Activated CD4-positive, alpha-beta memory T cell treated with anti-CD3 and anti-CD28 coated beads, Interleukin-2, amount 10 ng/mL, durations not matched to agents 7 days and 5 days (primary cell): ENCODE measurements at places on chromosomes 5 and 9. TPM values are rescaled to one million over a fixed set of nuclear protein-coding genes. Genes with fewer than 3 reads are reported as not detected.
A peak's percentile ranks its signal among the peaks of the same experiment; 100 is the strongest.

Gene OR13D1
- not detected for total RNA-seq

Gene NCS1
- 3.1 TPM for total RNA-seq

Gene EEIG1
- 218 TPM for total RNA-seq

Gene NIM1K
- 0.83 TPM for total RNA-seq

GRCh38 chr9:72352911-72353388 is 12.1 kb downstream of the ZFAND5 start:
- peaks cover 28% of the 10 kb centered on the region for H3K4me1 ChIP-seq
- H3K27ac ChIP-seq = no peak overlapping the region
- peaks cover 59% of the 10 kb centered on the region for H3K36me3 ChIP-seq
- no peaks in the 10 kb centered on the region for H3K27me3 ChIP-seq
- H3K4me3 ChIP-seq = no peak overlapping the region

DNA sequence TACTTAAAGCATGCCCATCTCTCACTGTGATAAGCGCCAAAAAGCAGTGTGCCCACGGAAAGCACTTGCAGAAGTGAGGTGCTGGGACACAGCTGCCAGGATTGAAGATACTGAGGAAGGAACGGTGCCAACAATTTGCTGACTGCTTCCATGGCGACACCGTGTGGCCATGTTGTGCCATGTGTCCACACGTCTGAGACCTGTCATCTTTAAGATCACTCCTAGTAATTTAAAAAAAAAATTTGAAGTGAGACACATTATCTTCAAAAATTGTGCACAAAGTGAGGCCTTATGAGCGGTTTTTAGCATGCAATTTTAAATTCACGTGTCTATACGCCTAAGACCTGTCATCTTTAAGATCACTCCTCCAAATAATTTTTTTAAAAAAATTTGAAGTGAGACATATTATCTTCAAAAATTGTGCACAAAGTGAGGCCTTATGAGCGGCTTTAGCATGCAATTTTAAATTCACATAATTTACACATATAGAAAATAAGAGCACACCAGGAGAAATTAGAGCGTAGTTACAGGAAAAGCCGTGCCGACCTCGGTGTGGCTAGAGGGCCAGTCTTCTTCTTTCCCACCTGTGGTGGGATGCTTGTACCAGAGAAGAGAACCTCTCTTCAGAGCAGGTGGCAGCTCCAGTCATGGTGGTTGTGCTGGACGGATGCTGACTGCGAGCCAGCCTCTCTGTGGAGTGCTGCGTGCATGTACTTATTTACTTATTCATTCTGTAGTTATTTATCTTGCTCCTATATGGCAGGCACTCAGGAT is 21.4 kb upstream of the FLT4 start:
- no peak overlapping the region for H3K27ac ChIP-seq
- no peaks in the 10 kb centered on the region for H3K36me3 ChIP-seq
- no peak overlapping the region for H3K4me3 ChIP-seq

DNA sequence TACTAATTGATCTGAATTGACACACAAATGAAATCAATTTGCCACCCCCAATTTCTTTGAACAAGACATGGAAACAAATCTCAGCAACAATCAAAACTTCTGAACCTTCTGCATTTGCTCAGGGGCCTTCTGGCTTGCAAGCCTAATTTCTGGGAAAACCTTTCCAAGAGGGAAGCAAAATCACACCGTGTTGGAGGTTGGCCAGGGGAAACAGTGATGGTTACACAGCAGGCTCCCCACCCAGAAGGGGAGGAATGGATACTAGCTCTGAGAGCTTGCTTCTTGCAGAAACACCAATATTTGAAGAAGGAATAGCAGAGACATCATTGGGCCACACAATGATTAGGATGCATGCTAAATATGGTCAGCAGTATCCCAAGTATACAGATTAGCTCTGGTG is 488.6 kb upstream of the TRPC7 start:
- H3K4me3 ChIP-seq = no peak overlapping the region
- no peaks in the 10 kb centered on the region for H3K27me3 ChIP-seq
- no peaks in the 10 kb centered on the region for H3K36me3 ChIP-seq
- no peak for DNase-seq

DNA sequence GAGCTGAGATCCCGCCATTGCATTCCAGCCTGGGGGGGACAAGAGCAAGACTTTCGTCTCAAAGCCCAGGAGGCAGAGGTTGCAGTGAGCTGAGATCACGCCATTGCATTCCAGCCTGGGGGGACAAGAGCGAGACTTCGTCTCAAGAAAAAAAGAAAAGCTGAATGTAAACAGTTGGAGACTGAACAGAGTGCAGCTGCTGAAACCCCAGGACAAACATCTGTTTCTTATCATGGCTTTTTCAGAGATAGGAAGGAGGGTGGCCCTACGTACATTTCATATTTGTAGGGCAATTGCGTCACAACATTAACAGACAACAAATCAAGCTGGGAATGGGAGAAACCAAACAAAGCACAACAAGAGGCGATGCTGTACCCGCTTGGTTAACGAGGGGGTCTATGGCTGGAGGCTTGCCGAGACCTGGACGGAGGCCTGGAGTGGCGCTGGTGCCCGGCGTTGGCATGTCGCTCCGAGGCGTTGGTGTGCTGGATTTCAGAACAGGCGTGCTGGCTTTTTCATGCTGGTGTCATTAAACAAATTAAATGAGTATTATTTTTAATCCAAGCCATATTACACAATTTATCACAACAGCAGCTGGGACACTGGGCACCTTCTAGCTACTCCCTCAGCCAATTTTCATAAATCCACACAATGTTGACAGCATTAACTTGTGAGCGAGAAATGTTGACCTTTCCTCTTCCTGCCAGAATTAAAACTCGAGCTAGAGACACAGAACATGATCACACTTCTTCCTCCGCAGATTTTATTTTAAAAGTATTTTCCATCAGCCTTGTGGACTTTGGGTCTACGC is 76.1 kb downstream of the TLE1 start:
- no peaks in the 10 kb centered on the region for H3K4me1 ChIP-seq
- no peak overlapping the region for H3K27ac ChIP-seq
- no peak for DNase-seq
- H3K4me3 ChIP-seq = no peak overlapping the region

- no peaks in the 10 kb centered on the region for H3K4me1 ChIP-seq
- no peaks in the 10 kb centered on the region for H3K27me3 ChIP-seq
- H3K4me3 ChIP-seq = no peak overlapping the region
- H3K27ac ChIP-seq = no peak overlapping the region
- no peaks in the 10 kb centered on the region for H3K36me3 ChIP-seq
Measured at GRCh38 chr5:94353605-94354004, 264.8 kb downstream of the KIAA0825 start.

DNA sequence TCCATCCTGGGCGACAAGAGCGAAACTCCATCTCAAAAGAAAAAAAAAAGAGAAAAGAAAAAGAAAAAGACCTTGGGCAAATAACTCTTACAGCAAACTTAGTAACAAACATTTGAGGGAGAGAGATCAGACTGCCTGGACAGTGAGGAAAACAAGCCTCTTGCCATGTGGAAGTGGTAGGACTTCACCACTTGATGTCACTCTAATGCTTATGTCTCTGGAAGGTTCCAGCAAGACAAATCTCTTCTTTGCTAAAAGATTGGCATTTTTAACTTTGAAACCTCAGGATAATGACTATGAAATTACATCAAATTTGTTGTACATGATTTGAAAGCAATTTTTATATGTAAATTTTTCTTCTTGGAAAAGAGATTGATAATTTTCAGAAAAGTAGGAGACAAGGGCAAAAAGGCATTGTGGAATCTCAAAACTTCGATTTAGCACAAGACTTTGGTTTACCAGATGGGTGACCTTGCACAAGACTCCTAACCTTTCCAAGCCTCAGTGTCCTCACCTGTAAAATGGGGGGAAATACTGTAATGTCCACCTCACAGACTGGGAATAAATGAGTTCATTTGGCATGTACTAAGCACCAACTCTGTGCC is 5.4 kb downstream of the ACTL7B start:
- peaks cover 5% of the 10 kb centered on the region for H3K27me3 ChIP-seq
- no peaks in the 10 kb centered on the region for H3K36me3 ChIP-seq
- no peak for DNase-seq

- H3K36me3 ChIP-seq = no peaks in the 10 kb centered on the region
- peaks cover 81% of the 10 kb centered on the region for H3K27me3 ChIP-seq
- H3K4me1 ChIP-seq = peaks cover 21% of the 10 kb centered on the region
- no peak overlapping the region for H3K4me3 ChIP-seq
Measured at GRCh38 chr9:97856857-97857605, 4.0 kb downstream of the FOXE1 start.

DNA sequence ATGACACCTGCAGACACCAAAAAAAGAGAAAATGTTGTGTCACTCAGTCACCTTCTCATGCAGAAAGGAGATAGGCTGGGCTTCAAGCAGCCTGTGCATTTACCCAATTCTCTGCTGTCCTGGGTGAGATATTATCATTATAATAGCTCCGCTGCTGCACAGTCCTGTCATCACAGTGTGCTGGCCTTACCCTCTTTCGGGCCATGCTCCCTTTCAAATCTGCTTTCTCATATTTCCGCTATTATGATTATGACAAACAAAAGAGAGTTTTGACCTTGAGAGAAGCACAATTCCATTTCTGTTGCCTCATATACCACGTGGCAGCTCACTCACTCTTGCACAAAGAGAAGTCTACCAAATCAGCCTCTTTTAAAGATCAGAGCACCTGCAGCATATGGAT is 1350.1 kb upstream of the ACO1 start:
- no peak overlapping the region for H3K27ac ChIP-seq
- H3K4me3 ChIP-seq = no peak overlapping the region
- H3K27me3 ChIP-seq = no peaks in the 10 kb centered on the region
- DNase-seq = no peak
- no peaks in the 10 kb centered on the region for H3K4me1 ChIP-seq

GRCh38 chr9:86303316-86303975 is 21.1 kb upstream of the ISCA1 start:
- DNase-seq = peak; percentile 62
- peaks cover 67% of the 10 kb centered on the region for H3K36me3 ChIP-seq
- peaks cover 50% of the 10 kb centered on the region for H3K4me1 ChIP-seq
- no peaks in the 10 kb centered on the region for H3K27me3 ChIP-seq

- H3K36me3 ChIP-seq = no peaks in the 10 kb centered on the region
- H3K4me3 ChIP-seq = no peak overlapping the region
- no peak overlapping the region for H3K27ac ChIP-seq
- peaks cover 47% of the 10 kb centered on the region for H3K27me3 ChIP-seq
- peaks cover 8% of the 10 kb centered on the region for H3K4me1 ChIP-seq
Measured at GRCh38 chr5:10329820-10330481, 22.2 kb upstream of the CMBL start.

DNA sequence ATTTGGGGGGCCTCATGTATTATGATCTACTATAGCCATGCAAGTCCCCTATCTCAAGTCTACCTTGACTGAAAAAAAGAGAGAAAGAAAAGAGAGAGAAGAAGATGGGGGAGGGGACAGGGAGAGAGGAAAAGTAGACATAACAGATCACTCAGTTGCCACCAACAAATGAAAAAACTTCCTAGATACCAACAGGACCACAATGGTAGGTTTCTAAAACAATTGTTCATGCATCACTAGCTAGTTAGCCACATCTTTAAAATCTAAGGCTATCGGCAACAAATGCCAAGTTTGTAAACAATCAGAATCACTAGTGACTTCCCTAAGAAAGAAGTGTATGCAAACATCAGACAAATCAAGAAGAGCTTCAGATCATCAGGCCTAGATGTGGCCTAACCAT is 328.2 kb downstream of the BNC2 start:
- no peak for DNase-seq
- H3K27ac ChIP-seq = no peak overlapping the region
- H3K27me3 ChIP-seq = no peaks in the 10 kb centered on the region
- H3K36me3 ChIP-seq = no peaks in the 10 kb centered on the region
- H3K4me3 ChIP-seq = no peak overlapping the region
- H3K4me1 ChIP-seq = no peaks in the 10 kb centered on the region

DNA sequence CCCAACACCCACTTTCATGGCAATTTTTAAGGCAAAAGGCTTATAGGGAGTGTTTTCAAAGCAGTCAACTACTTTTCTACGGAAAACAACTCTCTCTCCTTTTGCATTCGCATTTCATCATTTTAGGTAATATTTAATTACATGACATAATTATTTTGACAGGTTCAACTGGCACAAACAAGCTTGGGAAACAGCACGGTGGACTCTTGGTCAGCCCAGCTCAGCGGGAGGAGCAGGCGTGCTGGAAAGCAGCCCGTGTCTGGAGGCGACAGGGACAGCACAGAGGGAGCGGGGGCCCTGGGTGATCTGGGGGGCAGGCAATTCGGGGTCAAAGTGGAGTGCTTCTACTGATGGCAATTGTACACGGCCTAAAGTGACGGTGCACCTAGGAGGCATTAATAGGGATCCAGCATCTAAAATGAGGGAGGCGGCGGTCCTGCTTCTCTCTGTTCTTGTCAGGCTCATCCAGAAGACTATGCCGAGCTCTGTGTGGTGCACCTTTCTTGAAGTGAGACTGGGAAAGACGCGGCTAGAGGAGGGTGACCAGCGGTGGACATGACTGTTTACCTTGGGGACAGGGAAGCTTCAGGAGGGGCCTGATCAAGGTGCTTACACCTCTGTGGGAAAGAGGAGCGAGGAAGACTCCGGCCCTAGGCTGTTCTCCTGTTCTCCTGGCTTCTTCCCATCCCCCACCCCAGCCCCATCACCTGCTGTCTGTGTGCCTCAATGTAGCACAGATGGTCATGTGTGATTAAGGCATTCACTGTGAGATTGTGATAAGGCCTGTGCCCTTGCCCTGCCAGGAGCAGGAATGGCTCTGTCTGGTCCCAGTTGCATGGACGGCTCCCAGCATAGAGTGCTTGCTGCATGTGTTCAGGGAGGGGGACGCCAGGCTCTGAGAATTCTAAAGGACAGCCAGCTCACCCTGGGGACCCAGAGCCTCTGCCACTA is 3.4 kb downstream of the MYMK start:
- H3K27me3 ChIP-seq = peaks cover 5% of the 10 kb centered on the region
- DNase-seq = no peak
- H3K4me1 ChIP-seq = no peaks in the 10 kb centered on the region
- H3K27ac ChIP-seq = no peak overlapping the region

DNA sequence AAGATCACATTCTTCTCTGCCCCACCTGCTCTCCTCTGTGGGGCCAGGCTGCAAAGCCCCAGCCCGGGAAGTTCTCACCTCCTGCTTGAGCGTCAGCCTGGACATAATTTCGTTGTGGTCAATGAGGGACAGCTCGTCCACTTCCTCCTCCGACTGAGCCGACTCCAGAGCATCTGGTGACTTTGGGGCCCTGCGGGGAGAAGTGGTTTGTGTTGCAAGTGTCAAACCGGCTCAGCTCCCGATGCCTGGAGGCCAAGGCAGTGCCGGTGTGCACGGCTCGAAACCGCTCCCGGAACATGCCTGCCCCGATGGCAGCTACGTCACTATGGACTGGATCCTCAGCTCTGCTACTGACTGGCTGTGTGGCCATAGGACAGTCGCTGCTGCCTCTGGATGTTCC is 52.8 kb downstream of the PRRT1B start:
- no peak overlapping the region for H3K27ac ChIP-seq
- H3K36me3 ChIP-seq = peaks cover 60% of the 10 kb centered on the region
- H3K4me1 ChIP-seq = no peaks in the 10 kb centered on the region

- H3K27ac ChIP-seq = no peak overlapping the region
- H3K36me3 ChIP-seq = peaks cover 8% of the 10 kb centered on the region
Measured at GRCh38 chr5:115842952-115843351, 1.2 kb downstream of the AP3S1 start.

DNA sequence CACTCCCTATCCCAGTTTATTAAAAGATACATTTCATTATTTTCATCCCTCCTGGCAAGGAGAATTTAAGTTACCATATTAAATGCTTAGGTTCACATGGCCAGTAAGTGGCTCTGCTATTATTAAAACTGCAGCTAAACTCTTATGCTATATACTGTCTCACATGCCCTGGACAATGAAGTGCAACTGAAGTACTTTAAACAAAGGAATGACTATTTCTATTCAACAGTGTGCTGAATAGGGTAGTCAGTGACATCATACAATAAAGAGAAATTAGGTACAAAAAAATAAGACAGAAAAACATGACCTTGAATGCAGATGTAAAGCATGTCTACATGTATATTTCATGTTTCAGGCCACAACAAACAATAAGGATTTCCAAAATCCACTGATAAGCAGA is 282.6 kb upstream of the SMC2 start:
- no peak overlapping the region for H3K27ac ChIP-seq
- DNase-seq = no peak
- no peak overlapping the region for H3K4me3 ChIP-seq
- no peaks in the 10 kb centered on the region for H3K36me3 ChIP-seq
- no peaks in the 10 kb centered on the region for H3K4me1 ChIP-seq
